ENCODE measurements at places on chromosomes 6 and 20.

- DNase-seq: no peak
Measured at GRCh38 chr6:148700741-148701311, 46.0 kb upstream of the UST start.

GRCh38 chr6:31546958-31547726 lies at the start of gene NFKBIL1:
TSS of gene NFKBIL1 (plus strand) at chr6:31547608. CDS start at chr6:31547695, 87 bp downstream.
- peak; percentile 88 for DNase-seq

DNA sequence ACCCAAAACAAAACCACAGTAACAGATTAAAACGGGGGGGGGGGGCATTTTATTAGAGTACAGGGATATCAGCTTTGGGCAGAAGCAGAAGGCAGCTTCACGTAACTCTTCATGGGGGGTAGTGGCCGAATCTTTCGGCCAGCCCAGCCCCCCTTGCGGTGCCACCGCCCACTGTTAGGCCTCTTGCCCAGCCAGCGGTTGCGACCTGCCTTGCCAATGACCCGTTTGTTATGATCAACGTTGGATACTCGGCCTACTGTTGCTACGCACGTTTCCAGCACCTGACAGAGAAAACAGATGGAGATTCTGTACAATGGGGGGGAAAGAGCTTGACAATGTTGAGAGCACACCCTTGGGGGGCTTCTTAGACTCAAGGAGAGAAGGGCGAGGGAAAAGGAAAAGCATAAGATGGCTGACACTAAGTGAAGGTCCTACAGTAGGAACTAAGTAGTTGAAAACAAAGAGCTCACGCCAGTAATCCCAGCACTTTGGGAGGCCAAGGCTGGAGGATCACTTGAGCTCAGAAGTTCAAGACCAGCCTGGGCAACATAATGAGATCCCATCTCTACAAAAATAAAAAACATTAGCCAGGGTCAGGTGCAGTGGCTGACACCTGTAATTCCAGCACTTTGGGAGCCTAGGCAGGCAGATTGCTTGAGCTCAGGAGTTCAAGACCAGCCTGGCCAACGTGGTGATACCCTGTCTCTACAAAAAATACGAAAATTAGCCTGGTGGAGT lies 724 bp upstream of the CUL7 start:
- DNase-seq: no peak

DNA sequence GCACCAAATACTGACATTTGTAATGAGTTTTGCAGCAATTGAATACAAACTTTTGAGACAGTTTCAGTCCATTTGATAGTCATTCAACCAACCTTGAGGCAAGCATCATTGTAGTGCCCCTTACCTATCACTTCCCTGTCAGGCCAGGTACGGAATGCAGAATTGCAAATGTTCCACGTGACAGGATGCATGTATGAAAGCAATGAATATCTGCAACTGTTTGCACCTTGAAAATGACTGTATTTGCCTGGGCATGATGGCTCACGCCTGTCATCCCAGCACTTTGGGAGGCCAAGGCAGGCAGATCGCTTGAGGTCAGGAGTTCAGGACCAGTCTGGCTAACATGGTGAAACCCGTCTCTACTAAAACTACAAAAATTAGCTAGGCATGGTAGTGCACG lies 146.0 kb upstream of the SCGN start:
- DNase-seq: no peak

DNA sequence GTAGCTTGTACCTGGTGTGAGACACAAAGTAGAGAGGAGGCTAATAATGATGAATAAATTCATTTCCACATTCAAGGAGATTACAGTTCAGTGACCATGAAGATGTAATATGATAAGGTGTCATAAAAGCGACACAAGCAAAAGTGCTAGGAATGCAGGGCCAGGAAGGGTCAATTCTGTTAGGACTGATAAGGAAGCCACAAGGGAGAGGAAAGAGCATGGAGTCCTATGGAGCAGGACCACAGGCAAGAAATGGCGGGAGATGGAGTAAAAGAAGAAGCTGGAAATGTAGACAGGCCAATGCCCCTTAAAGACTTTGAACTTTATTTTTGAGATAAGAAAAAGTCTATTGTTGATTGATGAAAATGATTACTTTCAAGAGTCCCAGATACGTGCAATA lies 161.8 kb upstream of the KCNK16 start:
- no peak for DNase-seq

Data from stimulated activated CD4-positive, alpha-beta T cell treated with anti-CD3 and anti-CD28 coated beads, TNF-alpha, amount 100 ng/mL, for 24 hours (primary cell).